ENCODE measurements at places on chromosomes 5 and 9. TPM values are rescaled to one million over a fixed set of nuclear protein-coding genes. Genes with fewer than 3 reads are reported as not detected.

Gene CTXN3
- not detected for total RNA-seq

Gene FAM81B
- 5.0 TPM for total RNA-seq

Gene TIMD4
- not detected for total RNA-seq

Gene ORM2
- not detected for total RNA-seq

Gene OR1J2
- not detected for total RNA-seq

- H3K36me3 ChIP-seq, result no peaks in the 10 kb centered on the region
- no peak overlapping the region for H3K4me3 ChIP-seq
- no peak for DNase-seq
- no peak overlapping the region for H3K27ac ChIP-seq
Measured at GRCh38 chr5:82176115-82176814, 101.9 kb downstream of the RPS23 start.

- no peaks in the 10 kb centered on the region for H3K4me1 ChIP-seq
- H3K4me3 ChIP-seq, result no peak overlapping the region
- no peaks in the 10 kb centered on the region for H3K36me3 ChIP-seq
- no peak for DNase-seq
- no peaks in the 10 kb centered on the region for H3K27me3 ChIP-seq
Measured at GRCh38 chr9:2709645-2710101, 7.6 kb upstream of the KCNV2 start.

- DNase-seq, result no peak
- H3K4me3 ChIP-seq, result no peak overlapping the region
- H3K27ac ChIP-seq, result no peak overlapping the region
- no peaks in the 10 kb centered on the region for H3K36me3 ChIP-seq
- H3K4me1 ChIP-seq, result no peaks in the 10 kb centered on the region
Measured at GRCh38 chr5:158589939-158590338, 509.8 kb downstream of the EBF1 start.

DNA sequence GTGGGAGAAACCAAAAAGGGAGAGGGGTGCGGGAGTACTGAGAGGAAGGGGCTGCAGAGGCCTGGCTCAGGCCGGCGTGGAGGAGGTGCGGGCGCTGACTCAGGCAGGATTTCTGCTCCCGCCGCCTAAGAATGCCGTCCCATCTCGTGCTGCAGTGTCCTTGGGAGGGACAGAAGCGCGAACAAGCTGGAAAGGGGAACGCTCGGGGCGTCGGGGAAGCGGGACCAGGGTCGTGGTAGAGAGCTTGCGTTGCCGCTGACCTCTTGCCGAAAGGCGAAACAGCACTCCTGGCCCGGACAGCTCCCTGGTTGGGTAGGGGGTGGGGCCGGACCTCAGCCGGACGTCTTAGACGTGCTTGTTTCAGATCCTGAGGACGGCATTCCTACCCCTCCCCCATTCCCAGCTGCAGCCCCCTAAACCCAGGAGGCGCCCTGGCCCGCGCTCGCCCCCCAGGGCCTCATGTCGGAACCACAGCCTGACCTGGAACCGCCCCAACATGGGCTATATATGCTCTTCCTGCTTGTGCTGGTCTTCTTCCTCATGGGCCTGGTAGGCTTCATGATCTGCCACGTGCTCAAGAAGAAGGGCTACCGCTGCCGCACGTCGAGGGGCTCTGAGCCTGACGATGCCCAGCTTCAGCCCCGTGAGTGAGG lies 1.1 kb downstream of the RELL2 start:
- no peaks in the 10 kb centered on the region for H3K27me3 ChIP-seq
- H3K36me3 ChIP-seq, result no peaks in the 10 kb centered on the region
- H3K4me1 ChIP-seq, result peaks cover 35% of the 10 kb centered on the region
- peak overlapping the region; percentile 79 for H3K4me3 ChIP-seq
- no peak overlapping the region for H3K27ac ChIP-seq
